ENCODE measurements at places on chromosomes 4 and X. TPM values are rescaled to one million over a fixed set of nuclear protein-coding genes. Genes with fewer than 3 reads are reported as not detected.

DNA sequence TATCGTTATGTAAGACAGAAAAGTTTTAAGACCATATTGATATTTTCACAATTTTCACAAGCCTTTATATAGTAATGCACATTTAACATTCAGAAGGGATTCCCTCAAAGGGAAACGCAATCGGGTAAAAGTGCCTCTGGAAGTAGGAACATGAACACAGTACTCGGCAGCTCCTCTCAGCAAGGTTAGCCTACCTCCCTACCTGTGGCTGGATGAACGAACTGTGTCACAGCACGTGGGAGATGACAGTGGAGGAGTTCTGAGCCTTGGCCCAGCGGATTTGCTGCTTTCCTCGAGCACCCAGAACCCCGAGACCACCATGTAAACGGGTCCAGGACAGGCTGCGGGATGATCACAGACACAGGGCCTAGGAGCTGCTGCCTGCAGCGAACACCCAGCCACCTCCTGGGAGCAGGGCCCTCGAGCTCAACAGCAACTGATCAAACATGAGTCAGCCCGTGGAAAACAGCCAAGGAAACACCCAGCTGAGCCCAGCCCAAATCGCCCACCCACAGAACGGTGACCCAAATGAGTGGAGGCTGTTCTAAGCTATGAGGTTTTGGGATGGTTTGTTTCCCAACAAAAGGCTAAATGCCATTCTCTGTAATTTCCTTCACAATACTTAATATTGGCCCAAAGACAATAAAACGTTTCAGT, 30.4 kb downstream of the FAT1 start:
- peak; percentile 95 for DNase-seq

- no peak for DNase-seq
Observed at GRCh38 chr4:98528882-98529281, 129.5 kb downstream of the TSPAN5 start.

- no peak for DNase-seq
Observed at GRCh38 chrX:18620349-18620748, 51.6 kb downstream of the RS1 start.

- no peak for DNase-seq
Observed at GRCh38 chr4:16032396-16032770, 51.4 kb downstream of the PROM1 start.

GRCh38 chr4:120731561-120731960, 191.0 kb downstream of the PRDM5 start:
- no peak for DNase-seq

GRCh38 chr4:42399393-42399792, 2.1 kb downstream of the SHISA3 start:
- no peak for DNase-seq

- DNase-seq: no peak
Observed at GRCh38 chr4:38013461-38014366, 53.5 kb downstream of the PTTG2 start.

DNA sequence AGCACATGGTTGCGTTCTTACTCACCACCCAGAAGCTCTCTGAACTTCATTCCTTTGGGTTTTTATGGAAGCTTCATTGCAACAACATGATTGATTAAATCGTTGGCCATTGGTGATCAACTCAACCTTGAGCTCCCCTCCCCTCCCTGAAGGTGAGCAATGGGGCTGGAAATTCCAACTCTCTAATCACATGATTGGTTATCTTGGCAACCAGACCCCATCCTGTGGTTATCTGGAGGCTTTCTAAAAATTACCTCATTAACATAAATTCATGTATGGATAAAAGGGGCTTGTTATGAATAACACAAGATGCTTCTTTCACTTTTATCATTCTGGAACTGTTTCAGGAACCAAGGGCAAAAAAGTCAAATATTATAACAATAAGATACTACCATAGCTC, 34.6 kb upstream of the NMU start:
- no peak for DNase-seq

The STS gene
- 13.7 TPM for total RNA-seq

DNA sequence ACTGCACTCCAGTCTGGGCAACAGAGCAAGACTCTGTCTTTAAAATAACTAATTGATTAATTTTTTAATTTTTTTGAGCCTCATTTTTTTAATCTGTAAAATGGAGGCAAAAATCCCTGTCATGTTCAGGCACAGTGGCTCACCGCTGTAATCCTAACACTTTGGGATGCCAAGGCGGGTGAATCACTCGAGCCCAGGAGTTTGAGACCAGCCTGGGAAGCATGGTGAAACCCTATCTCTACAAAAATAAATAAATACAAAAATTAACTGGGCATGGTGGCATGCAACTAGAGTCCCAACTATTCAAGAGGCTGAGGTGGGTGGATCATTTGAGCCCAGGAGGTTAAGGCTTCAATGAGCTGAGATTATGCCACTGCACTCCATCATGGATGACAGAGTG, 15.4 kb downstream of the AMTN start:
- no peak for DNase-seq

DNA sequence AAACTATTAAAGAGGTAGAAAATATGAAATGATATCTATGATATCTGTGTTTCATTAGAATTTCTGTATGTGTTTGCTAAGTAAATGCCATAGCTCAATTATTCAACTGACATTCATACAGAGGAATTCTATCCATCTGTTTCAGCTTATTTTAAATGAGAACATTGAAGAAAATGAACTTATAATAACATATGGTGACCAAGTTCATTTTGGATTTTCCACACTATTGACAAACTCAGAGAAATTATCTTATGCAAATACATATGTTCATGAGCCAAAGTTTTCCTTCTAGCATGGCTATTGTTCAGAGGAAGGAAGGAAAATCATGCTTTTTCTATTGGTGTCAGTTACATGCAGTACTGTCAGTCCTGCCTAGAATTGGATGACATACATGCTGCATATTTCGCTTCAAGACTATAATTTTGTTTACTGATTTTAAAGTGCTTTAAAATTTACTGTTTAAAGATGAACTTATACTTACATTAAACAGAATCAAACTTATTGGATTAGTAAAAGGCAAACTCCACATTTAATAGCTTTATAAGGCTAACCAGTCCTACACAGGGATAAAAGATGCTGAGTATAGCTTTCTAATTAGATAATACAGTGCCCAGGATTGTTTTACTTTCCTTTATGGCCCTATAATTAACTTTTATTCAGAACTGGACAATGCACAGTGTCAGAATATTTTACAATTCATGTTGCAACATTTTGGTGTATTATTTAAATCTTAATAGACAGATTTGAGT, 646.2 kb downstream of the TRAM1L1 start:
- DNase-seq: no peak

The DCLK2 gene
- 11.1 TPM for total RNA-seq

The NOX1 gene
- not detected for total RNA-seq

DNA sequence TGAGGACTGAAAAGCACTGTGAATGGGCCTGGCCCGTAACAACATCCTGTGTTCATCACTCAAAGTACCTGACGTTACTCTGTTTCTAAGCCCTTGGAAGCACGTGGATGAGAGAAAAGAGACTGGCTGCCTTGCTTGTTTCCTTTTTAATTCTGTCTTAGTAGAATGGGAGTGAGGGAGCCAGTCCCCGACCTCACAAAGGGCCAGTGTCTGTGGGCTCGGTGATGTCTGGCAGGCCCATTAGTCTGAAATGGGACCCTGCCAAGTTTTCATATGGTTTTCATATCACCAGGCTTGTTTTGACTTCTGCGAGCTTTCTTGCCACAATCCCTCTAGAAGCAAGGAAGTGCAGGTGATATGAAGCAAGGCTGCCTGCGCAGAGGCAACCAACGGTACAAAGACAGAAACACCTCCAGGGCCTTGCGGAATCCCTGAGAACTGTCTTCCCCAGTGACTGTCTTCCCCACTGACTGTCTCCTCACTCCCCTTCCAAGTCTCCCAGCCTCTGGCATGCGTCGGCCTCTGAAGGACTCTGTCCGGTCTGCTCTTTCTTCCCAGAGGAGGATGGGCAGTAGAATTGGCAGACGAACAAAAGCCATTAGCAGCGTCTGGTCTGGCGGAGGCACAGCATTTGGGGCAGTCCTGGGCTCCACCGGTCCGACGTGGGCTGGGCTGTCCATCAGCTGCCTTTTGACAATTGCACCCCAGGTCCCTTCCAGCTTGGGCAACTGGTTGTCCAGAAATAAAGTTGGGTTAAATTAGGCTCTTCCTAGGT, 20.2 kb upstream of the RASL11B start:
- no peak for DNase-seq

DNA sequence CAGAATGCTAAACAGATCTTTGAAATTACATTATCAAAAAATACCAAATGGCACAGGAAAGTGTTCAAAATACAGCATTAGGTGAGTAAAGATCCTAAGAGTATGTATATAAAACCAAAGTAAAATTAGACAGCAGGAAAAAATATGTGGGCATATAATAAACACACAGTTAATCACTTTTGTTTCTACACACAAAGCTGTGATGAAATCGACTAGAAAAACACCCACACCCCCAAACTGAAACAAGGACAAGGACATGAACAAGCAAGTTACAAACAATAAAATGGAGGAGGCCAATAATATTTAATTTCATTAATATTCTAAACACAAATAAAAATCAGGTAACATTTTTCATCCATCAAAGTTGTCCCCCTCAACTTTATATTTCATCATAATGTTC, 143.2 kb downstream of the FRYL start:
- DNase-seq: no peak

The AGTR2 gene
- 0.19 TPM for total RNA-seq

DNA sequence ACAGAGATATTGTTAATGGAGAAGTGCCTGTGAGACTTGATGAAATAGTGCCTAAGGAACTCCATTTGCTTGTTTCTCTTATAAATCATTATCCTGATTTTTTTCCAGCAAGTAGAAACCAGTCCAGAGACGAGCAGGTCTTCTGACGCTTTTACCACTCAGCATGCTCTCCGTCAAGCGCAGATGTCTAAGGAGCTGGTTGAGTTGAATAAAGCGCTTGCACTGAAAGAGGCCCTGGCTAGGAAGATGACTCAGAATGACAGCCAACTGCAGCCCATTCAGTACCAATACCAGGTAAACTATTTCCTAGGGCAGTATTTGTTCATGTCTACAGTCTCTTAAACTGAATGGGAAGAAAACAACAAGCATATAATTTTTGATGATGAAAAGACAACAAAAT, 63.6 kb downstream of the KIF4A start:
- DNase-seq: no peak

GRCh38 chr4:5816101-5816500, 76.8 kb downstream of the CRMP1 start:
- DNase-seq: peak; percentile 37

- DNase-seq: no peak
Observed at GRCh38 chr4:121150003-121150402, 14.1 kb downstream of the TNIP3 start.

DNA sequence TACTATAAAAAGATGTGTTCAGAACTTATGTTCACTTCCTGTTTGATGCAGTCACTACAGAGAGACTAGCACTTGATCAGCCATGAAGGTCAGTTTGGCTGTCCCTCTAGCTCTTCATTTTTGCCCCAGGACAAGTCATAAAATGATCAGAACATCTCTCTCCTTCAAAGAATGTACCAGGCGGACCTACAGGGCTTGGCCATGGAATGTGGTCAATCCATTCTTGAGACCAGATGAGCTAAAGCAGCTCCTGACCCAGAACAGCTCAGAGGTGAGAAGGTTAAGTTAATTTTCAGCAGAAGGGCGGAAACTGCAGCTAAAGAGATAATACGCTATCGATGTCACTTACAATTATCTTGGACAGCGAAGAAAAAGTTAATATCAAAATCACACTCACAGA, 49.2 kb upstream of the TAB3 start:
- no peak for DNase-seq

- DNase-seq: no peak
Observed at GRCh38 chr4:182206916-182207315, 36.3 kb upstream of the TENM3 start.

DNA sequence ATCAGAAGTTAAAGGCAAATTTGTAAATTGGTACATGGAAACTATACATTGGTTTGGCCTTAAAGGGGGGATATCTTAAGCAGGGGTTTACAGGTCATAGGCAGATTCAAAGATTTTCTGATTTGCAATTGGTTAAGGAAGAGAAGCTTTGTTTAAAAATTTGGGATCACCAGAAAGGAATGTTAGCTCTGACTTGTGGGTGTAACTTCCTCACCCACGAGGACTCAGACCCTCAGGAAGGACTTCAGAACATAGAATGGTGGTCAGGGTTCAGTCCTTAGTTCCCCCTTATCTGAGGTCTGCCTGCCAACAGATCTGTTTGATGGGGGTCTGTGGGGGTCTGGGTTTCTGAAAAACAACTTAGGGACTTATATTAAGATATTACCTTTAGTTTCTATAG, 427.4 kb upstream of the DIPK2B start:
- DNase-seq: no peak

The UCP1 gene
- not detected for total RNA-seq

GRCh38 chr4:158930639-158930972, 161.8 kb downstream of the FNIP2 start:
- DNase-seq: no peak

The UGT8 gene
- 0.14 TPM for total RNA-seq

- no peak for DNase-seq
Observed at GRCh38 chrX:68204521-68205038, 228.7 kb downstream of the OPHN1 start.

- no peak for DNase-seq
Observed at GRCh38 chr4:101321481-101322042, 25.8 kb downstream of the PPP3CA start.

DNA sequence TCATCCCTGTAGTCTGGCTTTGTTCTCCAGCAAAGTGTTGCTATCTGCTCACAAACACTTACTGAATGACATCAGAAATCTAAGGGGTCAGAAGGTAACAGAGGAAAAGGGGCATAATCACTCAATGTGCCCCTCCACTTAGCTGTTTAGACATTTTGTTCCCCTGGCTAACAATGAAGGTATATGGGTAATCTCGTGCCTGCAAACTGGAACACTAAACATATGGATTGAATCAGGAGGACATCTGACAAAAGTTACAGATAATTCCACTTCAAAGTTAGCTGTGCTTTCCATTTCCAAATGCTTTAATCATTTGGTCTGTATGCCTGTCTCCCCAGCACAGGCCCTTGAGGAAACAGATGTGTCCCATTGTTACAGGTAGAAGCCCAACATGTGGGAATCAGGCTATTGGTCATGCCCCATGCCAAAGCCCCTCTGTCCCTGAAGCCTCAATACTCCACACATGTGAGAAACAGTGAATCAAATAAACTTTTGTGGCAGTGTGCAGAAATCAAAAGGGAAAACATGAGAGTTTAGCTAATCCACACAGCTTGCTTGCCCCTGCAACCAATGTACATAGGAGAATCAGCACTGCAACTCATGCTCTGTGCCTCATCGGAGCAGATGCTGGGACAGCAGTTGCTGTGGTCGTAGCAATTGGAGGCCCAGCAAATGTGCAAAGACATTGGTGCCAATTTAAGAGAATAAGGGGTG, 111.7 kb downstream of the RNF150 start:
- DNase-seq: no peak

DNA sequence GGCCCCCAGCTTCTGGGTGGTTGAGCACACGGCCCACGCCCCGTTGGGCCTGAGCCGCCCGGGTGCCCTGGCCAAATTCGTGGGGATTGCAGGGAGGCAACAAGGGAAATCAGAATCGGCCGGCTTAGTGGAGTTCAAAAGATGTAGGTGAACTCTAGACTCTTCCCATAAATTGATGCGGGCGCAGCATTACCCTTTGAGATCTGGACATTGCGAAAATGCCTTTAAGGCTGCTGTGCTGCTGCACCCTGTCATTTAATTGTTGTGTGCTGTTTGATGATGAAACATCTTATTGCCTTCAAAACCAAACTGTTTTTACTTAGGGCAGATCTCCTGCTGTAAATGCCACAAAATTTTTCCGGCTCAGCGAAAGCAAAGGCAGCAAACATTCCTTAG, 409 bp upstream of the MPP1 start:
- no peak for DNase-seq
